ENCODE measurements at places on chromosomes 11 and 22.

DNA sequence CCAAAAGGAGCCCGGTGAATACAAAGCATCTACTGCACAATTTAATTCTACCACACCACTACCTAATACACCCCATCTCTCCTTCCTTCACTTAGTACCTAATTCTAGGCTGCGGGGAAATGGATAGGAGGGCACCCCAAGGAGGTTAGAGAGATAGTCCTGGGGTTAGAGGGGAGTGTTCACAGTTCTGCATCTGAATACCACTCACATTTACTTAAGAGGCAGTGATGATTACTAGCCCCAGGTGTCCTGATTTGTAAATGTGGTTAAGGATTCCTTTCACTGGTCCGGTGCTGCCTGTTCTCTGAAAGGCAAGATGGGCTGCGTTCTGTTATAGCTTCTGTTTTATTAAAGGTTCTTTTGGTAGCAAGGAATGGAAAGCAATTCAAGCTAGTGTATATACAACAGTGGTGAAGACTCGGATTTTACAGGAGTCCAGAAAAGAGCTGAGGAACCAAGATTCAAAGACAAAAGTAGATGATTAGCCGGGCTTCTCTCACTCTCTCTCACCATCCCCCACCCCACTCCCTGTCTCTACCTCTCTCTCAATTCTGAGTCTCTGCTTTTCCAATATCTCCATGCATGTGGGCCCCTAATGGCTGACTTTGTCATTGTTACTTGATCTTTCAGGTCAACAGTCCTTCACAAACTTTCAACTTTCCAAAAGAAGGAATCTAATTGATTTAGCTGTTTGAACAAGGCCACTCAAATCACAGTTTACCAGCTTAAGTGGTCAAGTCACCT, 8.7 kb upstream of the KCNA4 start:
- DNase-seq = no peak

DNA sequence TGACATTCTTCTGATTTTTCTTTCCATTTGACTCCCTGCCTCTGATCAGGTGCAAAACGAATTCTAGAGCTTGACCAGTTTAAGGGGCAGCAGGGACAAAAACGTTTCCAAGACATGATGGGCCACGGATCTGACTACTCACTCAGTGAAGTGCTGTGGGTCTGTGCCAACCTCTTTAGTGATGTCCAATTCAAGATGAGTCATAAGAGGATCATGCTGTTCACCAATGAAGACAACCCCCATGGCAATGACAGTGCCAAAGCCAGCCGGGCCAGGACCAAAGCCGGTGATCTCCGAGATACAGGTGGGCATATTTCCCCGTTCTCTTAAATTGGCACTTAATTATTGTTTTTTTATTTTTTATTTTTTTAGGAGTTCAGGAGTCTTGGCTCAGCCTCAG, 15.4 kb downstream of the XRCC6 start:
- no peak for DNase-seq

GRCh38 chr22:18028817-18029527, 4.6 kb upstream of the MICAL3 start:
- DNase-seq = no peak

GRCh38 chr11:94739331-94739730, 28.8 kb upstream of the AMOTL1 start:
- peak; percentile 6 for DNase-seq

- DNase-seq = no peak
Observed at GRCh38 chr11:25159341-25159740, 662.5 kb downstream of the LUZP2 start.

DNA sequence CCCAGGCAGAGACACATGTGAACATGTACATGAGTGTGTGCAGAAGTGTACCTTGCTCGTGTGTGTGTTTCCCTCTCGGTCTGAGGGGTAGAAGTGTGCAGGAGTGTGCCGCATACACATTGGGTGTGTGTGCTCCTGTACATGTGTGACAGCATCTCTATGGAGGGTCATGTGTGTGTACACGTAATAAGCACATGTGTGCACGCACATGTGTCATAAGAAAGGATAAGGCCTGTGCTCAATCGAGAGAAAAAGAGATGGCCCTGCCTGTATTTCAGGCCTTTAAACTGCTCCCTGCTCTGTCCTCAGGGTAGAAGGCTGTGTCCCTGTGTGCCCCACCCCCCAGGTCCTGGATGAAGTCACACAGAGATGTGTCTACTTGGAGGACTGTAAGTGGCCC, 61.8 kb downstream of the OTOG start:
- DNase-seq = no peak

GRCh38 chr11:32428665-32429303, 6.6 kb downstream of the WT1 start:
- peak; percentile 24 for DNase-seq

GRCh38 chr11:69888483-69889181, 69.4 kb upstream of the FGF3 start:
- peak; percentile 83 for DNase-seq

- peak; percentile 97 for DNase-seq
Observed at GRCh38 chr22:45009606-45010531, at the start of gene PHF21B. Gene PHF21B, minus strand, starts transcription at chr22:45010005. Its CDS starts 456 bp downstream, at chr22:45009549.

DNA sequence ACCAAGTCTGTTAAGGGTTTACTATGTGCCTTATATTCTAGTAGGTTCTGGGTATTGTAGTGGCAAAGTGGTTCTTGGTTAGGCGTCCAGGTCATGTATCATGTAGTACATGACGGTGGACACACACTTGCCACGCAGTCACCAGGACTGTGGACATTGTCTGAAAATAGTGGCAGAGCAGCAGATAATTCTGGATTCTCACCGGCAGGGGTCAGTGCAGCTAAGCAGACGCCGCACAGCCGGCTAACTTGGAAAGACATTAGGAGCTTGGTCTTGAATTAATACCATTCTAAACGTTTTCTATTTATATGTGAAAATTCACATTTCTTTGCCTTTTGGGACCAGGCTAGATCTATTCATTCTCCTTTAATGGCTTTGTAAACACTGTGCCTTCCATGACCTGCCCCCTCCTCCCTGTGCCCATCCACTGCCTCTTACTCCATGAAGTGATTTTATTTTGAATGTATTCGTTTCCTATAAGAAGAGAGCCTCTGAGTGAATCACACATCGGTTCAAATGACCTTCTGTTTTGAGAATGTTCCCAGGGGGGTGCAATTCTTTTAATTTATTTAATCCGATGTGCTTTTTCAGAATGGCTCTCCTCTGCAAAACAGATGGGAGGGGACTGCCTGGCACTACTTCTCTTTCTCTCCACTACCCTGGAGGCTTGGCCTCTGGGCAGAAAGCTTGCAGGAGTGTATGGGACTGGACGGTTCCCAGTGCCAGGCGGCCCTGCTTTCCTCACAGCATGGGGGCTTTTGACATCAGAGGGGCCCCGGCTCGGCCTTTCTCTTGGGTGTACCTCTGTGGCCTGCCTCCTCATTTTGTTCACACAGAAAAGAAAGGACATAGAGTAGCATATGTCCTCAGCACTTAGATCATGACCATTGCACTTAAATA, 378.0 kb downstream of the NTM start:
- peak; percentile 81 for DNase-seq

DNA sequence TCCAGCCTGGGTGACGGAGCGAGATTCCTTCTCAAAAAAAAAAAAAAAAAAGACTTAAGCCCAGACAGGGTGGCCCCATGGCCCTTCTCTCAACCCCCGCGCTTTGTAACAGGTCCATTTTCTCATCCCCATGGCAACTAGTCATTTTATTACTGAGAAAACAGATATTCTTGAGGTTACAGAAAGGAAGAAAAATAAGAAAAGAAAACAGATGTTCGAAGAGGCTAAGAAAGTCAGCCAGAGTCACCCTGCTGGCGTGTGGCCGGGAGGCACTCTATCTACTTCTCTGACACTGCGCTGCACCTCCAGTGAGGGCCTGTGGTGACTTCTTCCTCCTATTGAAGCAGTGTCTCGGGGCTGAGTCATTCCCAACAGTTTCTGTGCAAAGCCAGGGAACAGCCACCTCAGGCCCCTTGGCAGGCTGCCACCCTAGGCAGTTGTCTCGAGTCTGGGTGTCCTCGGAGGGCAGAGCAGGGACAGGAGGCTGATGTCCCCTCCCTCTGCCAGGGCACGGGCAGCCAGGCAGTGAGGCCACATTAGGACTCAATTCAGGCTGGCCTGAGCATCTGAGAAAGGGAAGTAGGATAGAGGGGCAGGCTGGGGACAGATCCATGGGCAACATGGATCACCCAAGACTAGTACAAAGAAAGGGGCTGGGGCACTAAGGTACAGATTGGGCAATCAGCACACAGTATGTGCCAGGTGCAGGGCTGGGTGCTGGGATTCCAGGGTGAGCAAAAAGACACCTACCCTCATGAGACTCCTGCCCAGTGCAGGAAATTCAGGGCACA, 16.4 kb upstream of the SYVN1 start:
- no peak for DNase-seq

DNA sequence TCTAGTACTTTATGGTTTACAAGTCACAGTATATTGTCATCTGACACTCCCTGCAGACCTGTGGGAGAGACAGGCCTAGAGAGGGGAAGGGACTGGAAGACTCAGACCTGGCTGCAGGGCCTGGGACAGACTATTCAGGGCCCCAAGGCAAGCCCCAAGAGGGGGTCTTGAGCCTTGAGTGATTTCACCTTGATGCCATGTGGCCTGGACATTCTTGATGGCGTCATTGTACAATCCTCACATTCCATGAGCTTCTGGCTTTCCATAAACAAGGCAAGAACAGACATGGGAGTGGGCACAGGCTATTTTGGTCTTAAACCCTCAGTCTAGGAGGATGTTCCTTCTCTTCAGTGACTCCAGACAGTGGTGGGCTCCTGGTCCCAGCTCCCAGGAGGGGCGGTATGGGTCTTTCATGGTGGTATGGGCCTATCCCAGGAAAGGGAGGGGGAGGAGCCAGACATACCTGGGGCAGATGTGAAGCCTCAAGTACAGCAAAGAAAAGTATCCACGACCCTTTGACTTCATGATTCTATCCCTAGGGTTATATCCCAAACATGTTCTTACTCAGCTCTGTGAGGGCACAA, 1.8 kb upstream of the TBC1D10A start:
- no peak for DNase-seq

- peak; percentile 73 for DNase-seq
Observed at GRCh38 chr11:64564947-64565889, 25.8 kb upstream of the SLC22A12 start.

DNA sequence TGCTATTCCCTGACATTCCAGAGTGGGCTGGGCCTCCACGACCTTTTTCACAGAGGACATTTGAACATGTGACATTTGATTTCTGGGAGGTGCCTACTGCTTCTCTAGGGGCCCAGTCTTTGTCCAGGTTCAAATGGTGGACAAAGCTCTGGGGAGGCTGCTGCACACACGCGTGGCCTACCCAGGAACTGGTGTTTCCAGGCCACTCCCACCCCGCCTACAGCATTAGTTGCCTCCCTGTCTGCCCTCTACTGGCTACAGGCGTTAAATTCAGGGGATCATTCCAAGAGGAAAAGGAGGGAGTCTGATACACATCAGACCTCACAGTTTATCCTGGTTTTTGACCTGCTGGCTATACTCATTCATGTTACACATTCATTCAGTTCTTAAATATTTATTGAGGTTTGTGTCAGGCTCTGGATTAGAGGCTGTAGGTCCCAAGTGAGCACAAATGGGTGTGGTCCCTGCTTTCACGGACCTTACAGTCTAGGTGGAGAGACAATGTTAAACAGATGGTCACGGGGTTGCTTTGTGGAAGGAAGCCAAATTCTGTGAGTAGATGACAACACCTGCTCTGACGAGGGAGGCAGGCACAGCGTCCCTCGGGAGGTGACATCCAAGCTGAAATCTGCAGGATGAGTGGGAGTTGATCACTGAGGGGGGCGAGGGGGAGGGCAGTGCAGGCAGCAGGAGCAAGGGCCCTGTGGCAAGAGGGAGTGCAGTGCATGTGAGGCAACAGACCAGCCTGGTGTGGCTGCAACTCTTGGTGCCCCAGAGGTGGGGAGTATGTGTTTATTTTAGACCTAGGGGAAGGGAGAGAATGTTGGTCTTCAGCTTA, 11.8 kb downstream of the TUB start:
- DNase-seq = peak; percentile 77

- no peak for DNase-seq
Observed at GRCh38 chr22:21688706-21689381, 23.0 kb downstream of the PPIL2 start.

GRCh38 chr22:38653741-38654140, 2.5 kb downstream of the FAM227A start:
- DNase-seq = no peak

DNA sequence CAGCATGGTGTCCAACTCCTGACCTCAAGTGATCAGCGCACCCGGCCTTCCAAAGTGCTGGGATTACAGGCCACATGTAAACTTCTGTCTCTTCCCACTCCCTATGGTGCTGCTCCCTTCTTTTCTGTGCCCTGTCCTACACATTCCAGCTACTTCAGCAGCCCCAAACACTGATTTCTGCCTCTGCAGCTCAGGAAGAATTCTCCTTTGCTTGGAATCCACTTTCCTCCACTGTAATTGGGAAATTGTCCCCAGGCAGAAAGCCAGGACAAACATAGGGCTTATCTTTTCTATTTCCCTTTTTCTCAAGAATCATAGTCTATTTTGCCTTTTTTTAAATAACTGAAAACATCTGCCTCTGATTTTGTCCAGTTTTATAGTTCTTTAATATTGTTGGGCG, 21.3 kb upstream of the DRG1 start:
- DNase-seq = no peak

DNA sequence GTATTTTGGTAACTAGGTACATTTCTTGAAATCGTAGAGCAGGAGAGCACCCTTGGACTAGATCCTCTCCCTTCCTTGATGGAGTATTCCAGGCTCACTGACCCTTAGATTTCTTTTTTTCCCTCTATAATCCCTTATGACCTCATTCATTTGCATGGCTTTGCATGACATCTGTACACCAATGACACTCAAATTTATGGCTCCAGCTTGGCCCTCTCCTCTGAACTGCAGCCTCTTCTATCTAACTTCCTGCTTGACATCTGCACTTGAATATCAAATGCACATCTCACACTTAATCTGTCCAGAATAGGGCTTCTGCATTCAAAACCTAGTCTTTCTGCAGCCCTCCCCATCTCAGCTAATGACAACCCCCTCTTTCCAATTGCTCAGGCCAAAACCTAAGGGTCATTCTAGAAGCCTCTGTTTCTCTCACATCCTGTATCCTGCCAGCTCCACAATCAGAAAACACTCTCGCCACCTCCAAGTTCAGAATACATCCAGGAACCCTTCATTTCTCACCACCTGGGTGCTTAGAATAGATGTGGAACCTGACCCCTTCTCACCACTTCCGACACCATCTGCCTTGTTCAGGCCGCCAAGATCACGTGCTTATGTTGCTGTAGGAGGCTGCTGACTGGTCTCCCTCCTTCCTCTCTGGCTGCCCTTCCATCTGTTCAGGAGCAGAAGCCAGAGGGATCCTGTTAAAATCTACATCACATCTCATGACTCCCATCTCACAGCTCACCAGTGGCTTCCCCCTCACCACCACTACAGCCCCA, 138.9 kb upstream of the MTNR1B start:
- no peak for DNase-seq

- peak; percentile 78 for DNase-seq
Observed at GRCh38 chr11:13238879-13239514, 38.6 kb upstream of the BMAL1 start.
